Inflammatory macrophage treated with lipopolysaccharide for 4 hours (primary cell): ENCODE measurements at places on chromosomes 5 and 9.

DNA sequence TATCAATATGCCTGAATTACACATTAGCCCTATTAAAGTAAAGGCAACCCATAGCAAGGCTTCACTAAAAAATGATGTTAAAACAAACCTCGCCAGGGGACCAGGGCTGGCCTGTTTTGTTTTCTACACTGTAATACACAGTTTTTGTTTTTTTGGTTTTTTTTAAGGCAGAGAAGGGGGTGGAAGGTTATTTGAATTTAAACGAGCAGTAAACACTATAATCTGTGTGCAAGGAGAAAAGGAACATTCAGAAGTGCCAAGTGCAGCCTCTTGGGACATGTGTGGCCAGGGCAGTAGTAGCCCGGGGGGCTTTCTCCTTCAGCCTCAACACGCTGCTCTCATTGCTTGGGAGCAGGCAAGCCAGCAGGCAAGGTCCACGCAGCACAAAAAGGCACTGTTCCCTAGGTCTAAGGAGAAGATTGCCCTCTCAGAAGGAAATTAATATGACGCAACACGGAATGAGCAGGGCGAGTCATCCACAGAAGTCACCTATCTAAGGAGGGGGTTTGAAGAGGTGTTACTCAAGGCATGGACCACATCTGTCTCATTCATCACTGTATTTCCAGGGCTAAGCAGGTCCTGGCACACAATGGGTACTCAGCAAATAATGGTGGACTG lies 16.2 kb downstream of the SIL1 start:
- DNase-seq, result peak; percentile 64

GRCh38 chr5:119264186-119264585 lies 91.6 kb upstream of the TNFAIP8 start:
- no peak for DNase-seq

DNA sequence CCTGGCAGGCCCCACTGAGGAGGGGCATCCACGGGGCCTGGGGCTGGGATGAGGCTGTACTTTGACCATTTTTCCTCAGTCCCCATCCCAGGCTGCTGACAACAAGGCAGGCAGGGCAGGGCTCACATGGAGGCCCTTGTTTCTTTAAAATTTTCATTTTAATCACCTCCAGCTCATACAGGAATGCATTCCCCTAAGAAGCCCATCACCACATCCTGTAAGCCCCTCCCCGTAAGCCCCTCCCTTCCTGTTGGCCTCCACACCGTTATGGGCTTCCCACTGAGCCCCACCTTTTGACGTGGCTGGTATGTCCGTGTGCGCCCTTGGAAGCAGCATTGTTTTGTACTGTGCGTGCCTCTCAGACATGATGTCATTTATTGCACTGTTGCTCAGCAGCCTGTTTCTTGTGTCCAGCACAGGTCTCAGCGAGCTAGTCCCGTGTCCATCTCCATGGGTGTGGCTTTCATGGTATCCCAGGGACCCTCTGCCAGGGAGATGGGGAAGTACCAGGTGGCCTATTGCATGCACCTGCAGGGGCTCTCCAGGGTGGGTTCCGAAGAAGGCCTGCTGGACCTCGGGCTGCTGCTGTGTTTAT lies 22.4 kb downstream of the PHF2 start:
- no peak for DNase-seq

- DNase-seq, result no peak
Measured at GRCh38 chr5:38883842-38884241, 38.0 kb downstream of the OSMR start.

- no peak for DNase-seq
Measured at GRCh38 chr5:154757814-154758406, 2.7 kb downstream of the LARP1 start.

DNA sequence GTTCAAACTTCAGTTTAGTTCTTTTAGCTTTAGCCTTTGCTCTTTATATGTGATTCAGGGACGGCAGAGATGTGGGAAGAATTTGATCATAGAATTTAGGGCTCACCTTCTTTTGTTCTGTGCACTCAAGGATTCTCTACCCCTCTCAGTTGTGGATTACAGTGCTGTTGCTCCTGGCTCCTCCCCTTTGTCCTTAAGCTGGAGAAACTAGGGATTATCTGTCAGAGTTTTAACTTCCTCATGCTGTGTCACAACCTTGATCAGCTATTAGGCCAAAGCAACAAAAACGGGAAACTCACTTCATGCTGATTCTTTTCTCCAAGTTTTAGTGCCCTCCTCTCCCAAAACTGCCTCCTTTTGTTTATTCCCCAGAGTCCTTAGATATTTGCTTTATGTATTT lies 13.0 kb upstream of the PCDHAC2 start:
- DNase-seq, result no peak
